GM04503 (cell line): ENCODE measurements at places on chromosomes 6 and 20.

GRCh38 chr6:308768-309167, 16.5 kb downstream of the DUSP22 start:
- DNase-seq: no peak

- DNase-seq: no peak
Observed at GRCh38 chr6:157614026-157614568, 208.9 kb upstream of the SNX9 start.

GRCh38 chr6:3457710-3458602, 1.1 kb upstream of the SLC22A23 start:
- DNase-seq: no peak

DNA sequence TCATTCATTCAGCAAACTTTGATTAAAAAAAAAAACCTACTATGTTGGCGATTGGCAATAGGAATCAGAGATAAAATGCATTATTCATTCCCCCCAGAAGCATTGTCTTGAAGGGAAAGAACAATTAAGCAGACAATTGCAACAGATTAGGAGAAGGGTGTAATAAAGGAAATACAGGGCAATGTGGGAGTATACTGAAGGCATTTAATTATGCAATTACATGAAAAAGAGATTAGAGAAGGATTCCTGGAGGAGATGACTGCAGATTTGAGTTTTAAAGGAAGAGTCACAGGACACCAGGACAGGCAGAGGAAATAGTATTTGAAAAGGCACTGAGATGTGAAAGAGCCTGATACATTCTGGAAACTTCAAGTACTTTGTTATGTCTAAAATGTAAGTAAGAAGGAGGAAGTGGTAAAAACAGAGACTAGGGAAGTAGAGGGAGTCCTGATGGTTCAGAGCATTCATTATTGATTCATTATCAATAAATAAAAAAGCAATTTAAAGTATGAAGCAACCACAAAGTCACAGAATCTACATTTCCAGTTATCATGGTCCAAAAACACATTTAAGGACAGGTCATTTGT, 43.7 kb downstream of the THEMIS start:
- DNase-seq: no peak

DNA sequence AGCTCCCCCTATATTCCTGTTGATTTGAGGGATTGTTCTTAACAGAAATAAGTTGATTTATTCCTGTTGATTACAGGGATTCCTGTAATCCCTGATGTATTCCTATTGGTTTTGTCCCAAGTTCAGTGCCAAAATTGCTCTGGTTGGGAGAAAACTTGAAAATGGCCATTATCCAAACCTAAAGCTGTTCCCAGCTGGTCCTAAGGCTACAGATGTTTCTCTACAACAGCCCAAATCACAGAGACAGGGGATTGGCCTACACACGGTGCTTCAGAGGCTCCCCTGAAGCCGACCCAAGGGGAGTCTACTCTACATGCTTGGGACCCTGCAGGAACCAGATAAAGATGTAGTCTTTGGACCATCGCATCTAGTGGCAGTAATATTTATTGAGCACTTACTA, 99.0 kb upstream of the AKAP12 start:
- no peak for DNase-seq

- DNase-seq: no peak
Observed at GRCh38 chr6:24936641-24937317, 1.0 kb upstream of the RIPOR2 start.

GRCh38 chr6:2733324-2733723, 17.4 kb downstream of the MYLK4 start:
- DNase-seq: no peak

DNA sequence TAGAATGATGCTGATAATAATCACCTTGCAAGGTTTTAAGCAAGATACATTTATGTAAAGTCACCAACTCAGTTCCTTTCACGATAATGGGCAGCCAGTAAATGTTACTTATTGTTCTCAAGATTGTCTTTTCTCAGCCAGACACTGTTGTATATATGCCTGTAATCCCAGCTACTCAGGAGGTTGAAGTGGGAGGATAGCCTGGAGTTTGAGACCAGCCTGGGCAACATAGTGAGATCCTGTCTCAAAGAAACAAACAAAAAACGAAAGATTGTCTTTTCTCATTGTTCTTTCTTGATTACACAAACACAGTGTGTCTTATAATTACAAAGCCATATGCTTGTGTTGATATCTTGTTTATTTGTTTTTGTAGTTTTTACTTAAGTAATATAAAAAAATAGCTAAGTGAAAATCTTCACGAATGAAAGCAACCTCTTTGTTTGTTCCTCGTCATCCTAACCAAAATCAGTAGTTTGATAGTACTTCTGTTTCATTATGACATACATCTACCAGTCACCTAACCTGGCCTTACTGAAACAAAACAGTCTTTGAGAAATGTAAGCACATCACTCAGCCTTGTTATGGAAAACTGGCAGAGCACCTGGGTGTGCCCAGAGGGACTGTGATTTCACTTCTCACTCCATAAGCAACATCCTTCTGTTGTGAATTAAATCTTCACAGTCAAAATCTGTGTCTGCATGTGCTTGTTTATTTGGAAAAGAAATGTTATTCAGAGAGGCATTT, 436.2 kb upstream of the SOX4 start:
- DNase-seq: no peak

- no peak for DNase-seq
Observed at GRCh38 chr6:72922401-72922800, 300.5 kb downstream of the KCNQ5 start.

DNA sequence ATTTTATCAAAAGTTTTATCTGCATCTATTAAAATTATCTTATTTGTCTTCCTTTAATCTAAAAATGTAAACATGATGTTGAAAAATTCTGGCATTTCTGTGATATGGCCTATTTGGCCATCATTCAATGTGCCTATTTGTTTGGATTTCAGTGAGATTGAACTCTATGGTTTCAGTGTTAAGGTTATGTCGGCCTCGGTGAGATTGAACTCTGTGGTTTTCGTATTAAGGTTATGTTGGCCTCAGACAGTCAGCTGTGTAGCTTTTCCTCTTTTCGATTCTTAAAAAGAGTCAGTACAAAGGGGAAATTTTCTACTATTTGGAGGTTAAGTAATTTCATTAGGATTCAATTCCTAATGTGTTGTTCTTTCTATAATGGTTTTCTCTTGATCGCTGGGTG, 320.6 kb downstream of the PACRG start:
- no peak for DNase-seq

- no peak for DNase-seq
Observed at GRCh38 chr20:43492101-43492500, 15.4 kb upstream of the L3MBTL1 start.

DNA sequence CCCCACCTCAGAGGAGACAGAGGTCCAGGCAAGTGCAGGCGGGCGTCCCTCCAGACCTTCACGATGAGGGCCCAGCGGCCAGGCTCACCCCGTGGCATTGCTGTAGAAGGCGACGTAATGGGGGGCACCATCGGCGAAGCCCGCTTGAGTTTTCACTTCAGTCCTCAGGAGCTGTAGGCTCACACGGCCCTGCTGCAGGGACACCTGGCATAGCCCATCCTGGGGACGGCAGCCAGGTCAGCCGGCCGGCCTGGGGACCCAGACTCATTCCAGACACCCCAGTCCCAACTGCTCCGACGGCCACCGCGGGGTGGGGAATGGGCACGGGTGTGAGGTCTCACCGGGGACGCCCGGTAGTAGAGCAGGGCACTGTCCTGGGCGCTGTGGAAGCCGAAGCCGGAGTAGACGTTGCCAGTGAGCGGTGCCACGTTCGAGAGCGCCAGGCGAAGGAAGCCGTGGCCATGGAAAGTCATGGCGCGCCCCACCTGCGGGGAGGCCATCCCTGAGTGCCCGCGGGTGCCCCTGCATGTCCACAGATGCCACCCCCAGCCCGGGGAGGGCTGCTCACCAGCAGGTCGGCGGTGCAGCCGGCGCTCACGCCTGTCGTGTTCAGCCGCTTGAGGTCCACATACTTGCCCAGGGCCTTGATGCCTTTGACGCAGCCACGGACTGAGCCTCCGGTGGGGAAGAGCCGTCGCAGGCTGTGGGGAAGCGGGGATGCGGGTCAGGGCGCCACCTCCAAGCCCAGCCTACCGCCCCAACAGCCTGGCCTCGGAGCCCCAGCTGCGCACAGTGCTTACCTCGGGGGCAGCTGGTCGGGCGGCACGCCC, 9.2 kb downstream of the ADRM1 start:
- no peak for DNase-seq

GRCh38 chr6:75143191-75143590, 62.7 kb downstream of the COL12A1 start:
- DNase-seq: peak; percentile 80

- no peak for DNase-seq
Observed at GRCh38 chr6:109237077-109237985, 142.0 kb downstream of the CEP57L1 start.

GRCh38 chr6:42428326-42429041, 23.2 kb downstream of the TRERF1 start:
- no peak for DNase-seq

DNA sequence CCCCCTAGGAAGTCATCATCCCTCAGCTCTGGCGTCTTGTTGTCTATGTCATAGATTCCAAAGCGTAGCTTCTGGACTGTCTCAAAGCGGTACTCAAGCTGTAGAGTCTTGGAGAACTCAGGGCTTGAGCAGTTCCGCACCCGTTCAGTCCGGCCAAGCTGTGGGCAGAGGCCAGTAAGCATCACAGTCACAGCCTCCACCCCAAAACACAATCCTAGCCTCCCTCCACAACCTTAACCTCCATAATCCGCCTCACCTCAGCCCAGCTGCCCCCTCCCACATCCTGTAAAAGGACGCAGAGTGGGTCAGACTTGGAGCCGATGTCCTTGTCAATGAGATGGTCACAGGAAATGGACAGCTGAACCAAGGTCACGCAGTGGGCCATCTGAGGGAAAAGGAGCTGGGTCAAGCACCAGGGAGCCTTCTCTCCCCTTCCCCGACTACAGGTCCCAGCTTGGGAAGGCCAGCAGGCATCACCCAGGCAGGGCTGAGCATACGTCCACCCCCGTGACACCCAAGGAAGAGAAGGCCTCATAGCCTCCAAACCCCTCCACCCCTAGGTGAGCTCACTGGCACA, 17.0 kb downstream of the SPAG4 start:
- DNase-seq: no peak

- no peak for DNase-seq
Observed at GRCh38 chr6:66103954-66104353, 396.9 kb upstream of the EYS start.

- DNase-seq: no peak
Observed at GRCh38 chr6:34324738-34325444, 67.6 kb downstream of the NUDT3 start.

GRCh38 chr6:135311446-135312200, 130.5 kb downstream of the MYB start:
- DNase-seq: no peak

DNA sequence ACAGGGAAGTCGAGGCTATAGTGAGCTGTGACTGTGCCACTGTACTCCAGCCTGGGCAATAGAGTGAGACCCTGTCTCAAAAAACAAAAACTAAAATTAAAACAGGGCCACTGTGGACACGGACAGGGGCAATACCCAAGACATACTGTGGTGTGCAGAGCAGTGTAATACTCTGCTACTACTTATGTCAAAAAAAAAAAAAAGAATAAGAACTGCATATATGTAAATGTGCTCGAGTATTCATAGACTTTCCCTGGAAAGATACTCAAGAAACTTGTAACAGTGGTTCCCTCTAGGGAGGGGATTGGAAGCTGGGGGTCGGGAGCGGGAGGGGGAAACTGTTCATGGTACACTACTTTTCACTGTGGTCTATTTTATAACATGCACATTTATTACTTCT, 15.9 kb downstream of the SPDEF start:
- DNase-seq: no peak

GRCh38 chr6:53441035-53441493, 92.3 kb upstream of the ELOVL5 start:
- DNase-seq: no peak

- DNase-seq: no peak
Observed at GRCh38 chr6:82259389-82259788, 11.8 kb upstream of the IBTK start.

GRCh38 chr20:6575912-6576401, 191.5 kb upstream of the BMP2 start:
- no peak for DNase-seq

DNA sequence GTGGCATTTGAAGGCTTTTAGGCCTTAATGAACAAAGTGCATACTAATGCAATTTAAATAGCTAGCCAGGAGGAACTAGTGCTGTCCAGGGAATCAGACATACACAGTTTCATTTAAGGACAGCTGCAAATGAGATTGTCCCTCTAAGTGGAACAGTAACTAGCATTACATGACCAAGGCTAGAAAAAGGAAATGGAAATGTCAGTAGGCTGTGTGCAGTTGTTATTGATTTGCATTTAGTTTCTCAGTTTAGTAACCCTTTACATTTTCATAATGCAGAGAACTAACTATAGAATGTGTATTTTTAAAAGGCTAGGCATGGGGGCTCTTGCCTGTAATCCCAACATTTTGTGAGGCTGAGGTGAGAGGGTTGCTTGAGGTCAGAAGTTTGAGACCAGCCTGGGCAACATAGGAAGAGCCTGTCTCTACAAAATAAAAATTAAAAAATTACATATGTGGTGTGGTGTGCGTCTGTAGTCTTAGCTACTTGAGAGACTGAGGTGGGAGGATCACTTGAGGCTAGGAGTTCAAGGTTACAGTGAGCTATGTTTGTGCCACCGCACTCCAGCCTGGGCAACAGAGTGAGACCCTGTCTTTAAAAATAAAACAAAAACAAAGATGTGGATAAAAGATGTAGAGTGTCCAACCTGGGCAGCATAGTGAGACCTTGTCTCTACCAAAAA, 468.0 kb downstream of the UTRN start:
- DNase-seq: no peak

- DNase-seq: no peak
Observed at GRCh38 chr6:149336609-149336928, 19.1 kb downstream of the TAB2 start.

DNA sequence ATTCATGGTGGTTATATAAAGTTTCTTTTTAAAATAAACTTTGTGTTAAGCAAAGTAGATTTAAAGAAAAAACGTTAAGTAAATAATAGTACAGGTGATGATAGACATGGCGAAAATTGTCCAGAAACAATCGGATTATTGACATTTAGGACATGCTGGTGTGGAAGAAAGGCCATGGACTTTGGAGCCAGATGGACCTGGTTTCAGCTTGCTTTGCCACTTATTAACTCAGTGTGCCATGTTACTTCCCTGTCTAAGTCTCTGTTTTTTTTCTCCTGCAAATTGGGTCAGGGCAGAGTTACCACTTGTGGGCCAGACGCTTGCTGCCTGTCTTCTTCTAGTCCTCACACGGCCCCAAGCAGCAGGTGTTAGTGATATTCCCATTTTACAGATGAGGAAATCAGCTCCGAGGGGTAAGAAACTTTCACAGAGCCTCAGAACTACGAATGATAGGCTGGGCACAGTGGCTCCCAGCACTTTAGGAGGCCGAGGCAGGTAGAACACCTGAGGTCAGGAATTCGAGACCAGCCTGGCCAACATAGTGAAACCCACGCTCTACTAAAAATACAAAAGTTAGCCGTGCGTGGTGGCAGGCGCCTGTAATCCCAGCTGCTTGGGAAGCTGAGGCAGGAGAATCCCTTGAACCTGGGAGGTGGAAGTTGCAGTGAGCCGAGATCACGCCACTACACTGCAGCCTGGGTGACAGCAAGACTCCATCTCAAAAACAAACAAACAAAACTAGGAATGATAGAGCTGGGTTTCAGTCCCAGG, 12.4 kb downstream of the KIF3B start:
- no peak for DNase-seq

GRCh38 chr6:167805349-167806060, 21.2 kb upstream of the AFDN start:
- DNase-seq: no peak

GRCh38 chr6:142927904-142928303, 17.1 kb downstream of the HIVEP2 start:
- DNase-seq: no peak

GRCh38 chr6:136809091-136809860, 13.1 kb upstream of the PEX7 start:
- no peak for DNase-seq

GRCh38 chr6:43714311-43715055, 26.9 kb upstream of the MRPS18A start:
- DNase-seq: no peak
